Tibial nerve (tissue), 4 donors: ENCODE measurements at places on chromosomes 6 and 20. TPM values are rescaled to one million over a fixed set of nuclear protein-coding genes. Genes with fewer than 3 reads are reported as not detected.

LY6G6D gene
- total RNA-seq, result not detected

RHAG gene
- 0.59 TPM for total RNA-seq

MUC22 gene
- not detected for total RNA-seq

RAB22A gene
- total RNA-seq, result 16.7 TPM

DEFB126 gene
- total RNA-seq, result not detected

CALHM4 gene
- not detected for total RNA-seq

SYNDIG1 gene
- 15.5 TPM for total RNA-seq

TOP1 gene
- 22.4 TPM for total RNA-seq

DNA sequence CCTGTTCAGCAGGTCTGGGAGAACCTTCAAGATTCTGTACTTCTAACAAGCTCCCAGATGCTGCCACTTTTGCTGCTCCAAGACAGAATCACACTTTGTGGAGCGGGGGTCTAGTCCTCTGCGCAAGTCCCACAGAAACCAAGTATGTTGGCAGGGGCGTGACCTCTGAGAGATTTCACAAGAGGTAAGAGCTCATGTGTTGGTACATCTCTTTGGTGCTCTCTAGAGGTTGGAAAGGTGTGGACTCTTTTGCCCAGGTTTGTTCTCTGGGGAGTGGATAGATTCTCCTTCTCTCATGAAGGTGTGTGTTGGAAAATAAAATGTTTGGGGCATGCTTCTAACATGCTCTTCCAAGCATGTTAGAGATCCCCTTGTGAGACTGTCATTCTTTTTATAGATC lies 340.9 kb upstream of the IRAK1BP1 start:
- H3K4me3 ChIP-seq, result no peak overlapping the region
- no peak for DNase-seq
- H3K4me1 ChIP-seq, result no peaks in the 10 kb centered on the region
- H3K36me3 ChIP-seq, result no peaks in the 10 kb centered on the region
- no peaks in the 10 kb centered on the region for H3K27me3 ChIP-seq

DNA sequence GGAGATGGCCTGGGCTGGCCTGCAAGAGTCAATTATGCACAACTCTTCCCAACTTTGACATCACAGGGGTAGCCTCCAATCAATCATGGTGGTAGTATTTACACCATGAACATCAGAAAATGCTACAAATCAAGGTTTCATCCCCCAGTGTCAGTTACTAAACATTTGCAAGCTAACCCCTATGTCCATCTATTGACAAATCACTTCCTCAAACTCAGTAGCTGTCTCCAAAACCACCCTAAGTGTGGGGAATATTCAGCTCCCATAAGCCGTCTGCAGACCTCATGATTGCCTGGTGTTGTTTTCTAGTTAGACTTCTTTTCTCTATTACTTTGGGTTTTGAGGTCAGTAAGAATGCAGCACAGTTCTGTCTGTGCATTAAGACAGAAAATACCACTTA lies 200.8 kb upstream of the RIN2 start:
- H3K36me3 ChIP-seq, result no peaks in the 10 kb centered on the region
- H3K4me3 ChIP-seq, result no peak overlapping the region
- DNase-seq, result no peak

DNA sequence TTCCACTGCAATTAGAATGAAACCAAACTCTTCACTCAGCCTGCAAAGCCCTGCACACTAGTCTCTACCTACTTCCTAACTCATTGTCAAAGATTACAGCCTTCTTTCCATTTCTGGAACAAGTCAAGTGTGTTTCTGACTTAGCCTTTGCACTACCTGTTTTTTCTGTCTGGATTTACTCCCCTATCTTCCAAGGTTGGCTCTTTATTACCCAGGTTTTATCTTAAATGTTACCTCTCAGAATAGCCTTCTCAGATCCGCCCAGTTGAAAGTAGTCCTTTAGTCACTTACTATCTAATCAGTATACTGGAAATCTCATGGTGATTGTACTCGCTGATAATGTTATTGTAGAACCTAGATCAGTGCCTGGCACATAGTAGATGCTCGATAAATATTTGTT lies 42.7 kb downstream of the TBPL1 start:
- H3K4me3 ChIP-seq, result no peak overlapping the region
- DNase-seq, result no peak
- H3K36me3 ChIP-seq, result no peaks in the 10 kb centered on the region
- peaks cover 6% of the 10 kb centered on the region for H3K4me1 ChIP-seq
- no peak overlapping the region for H3K27ac ChIP-seq

DNA sequence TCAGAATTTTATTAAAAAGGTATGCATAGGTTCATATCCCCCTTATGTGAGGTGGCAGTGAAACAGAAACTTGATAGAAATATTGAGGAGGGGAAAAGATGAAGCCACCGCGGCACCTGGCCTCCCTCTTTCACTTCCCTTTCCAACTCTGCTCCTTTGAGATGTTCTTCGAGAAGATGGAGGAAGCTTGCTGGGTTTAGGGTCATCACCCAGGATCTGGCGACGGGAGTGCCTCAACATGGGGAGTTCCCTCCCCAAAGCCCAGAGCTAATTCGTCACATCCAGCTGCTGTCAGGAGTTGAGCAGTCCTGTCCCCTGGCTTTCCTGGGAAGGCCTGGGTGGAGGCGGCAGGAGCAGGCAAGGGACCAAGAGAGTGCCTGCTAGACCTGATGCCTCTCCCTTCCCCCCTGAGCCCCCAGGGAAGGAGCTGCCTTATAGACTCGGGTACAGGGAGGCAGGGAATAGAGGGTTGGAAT lies 29.1 kb downstream of the RREB1 start:
- no peak for DNase-seq
- peak overlapping the region; percentile 85 for H3K27ac ChIP-seq
- no peaks in the 10 kb centered on the region for H3K27me3 ChIP-seq
- H3K36me3 ChIP-seq, result no peaks in the 10 kb centered on the region
- no peak overlapping the region for H3K4me3 ChIP-seq
- H3K4me1 ChIP-seq, result no peaks in the 10 kb centered on the region

GRCh38 chr20:19652591-19653026 lies 105.4 kb upstream of the RIN2 start:
- DNase-seq, result no peak
- H3K27me3 ChIP-seq, result no peaks in the 10 kb centered on the region
- H3K4me3 ChIP-seq, result no peak overlapping the region
- no peak overlapping the region for H3K27ac ChIP-seq

DNA sequence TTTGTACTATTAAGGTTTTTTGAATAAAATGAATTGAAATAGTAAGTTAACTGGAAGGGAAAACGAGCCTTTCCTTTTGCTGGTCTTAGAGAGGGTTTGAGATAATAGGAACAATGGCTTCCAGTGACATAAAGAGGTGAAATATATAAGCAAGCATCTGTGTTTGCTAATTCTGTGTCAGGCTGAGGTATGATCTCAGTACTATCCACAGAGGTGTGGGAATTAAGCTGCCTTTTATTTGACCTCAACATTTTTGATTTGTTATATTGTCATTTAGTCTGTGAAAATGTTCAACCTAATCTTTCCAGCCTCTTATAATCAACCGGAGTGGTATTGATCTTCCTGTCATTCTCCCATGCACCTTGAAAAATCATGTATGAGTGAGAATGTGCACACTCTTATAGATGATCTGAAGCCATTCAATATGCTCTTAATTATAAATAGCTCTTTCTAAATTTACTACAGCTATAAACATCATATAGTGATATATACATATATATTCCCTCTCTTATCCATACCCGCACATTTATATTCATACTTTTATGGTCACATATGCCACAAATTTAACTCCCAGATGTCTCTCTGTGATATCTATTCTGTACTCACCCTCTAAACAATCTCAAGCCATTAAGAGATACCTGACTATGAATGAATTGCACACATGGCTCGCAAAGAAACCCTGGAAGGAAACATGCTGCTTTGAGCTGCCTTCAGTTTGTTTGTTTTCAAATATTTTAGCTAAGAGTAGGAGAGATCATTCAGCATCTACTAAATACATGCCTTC lies 754.7 kb upstream of the NRSN1 start:
- no peak overlapping the region for H3K4me3 ChIP-seq
- no peak for DNase-seq
- H3K27me3 ChIP-seq, result no peaks in the 10 kb centered on the region
- no peaks in the 10 kb centered on the region for H3K36me3 ChIP-seq

DNA sequence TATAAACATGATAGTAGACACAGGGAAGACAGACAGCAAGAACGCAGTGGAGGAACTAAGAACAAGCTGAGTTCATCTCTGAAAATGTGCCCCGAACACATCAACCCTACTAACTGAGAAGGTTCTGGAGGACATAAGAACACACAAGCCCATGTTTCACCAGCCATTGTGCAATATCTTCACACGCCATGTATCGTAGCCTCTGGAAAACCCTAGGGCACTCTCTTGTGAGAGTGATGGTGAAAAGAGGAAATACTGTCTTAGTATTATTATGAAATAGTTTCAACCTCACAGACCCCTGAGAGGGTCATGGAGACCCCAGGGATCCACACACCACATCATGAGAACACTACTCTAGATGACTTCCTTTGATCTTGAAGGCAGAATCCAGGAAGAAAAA lies 26.1 kb upstream of the FOXF2 start:
- H3K27me3 ChIP-seq, result no peaks in the 10 kb centered on the region
- no peak for DNase-seq
- H3K4me1 ChIP-seq, result no peaks in the 10 kb centered on the region
- H3K36me3 ChIP-seq, result no peaks in the 10 kb centered on the region
- H3K27ac ChIP-seq, result no peak overlapping the region

GRCh38 chr6:157304899-157305663 lies 18.2 kb downstream of the TMEM242 start:
- no peak overlapping the region for H3K27ac ChIP-seq
- DNase-seq, result no peak
- peaks cover 9% of the 10 kb centered on the region for H3K4me1 ChIP-seq
- no peaks in the 10 kb centered on the region for H3K27me3 ChIP-seq

- no peaks in the 10 kb centered on the region for H3K27me3 ChIP-seq
- no peak overlapping the region for H3K27ac ChIP-seq
- no peaks in the 10 kb centered on the region for H3K36me3 ChIP-seq
- H3K4me1 ChIP-seq, result peaks cover 12% of the 10 kb centered on the region
Observed at GRCh38 chr6:3026791-3027626, 27.3 kb downstream of the NQO2 start.

- H3K4me3 ChIP-seq, result peak overlapping the region; percentile 73
- no peaks in the 10 kb centered on the region for H3K27me3 ChIP-seq
- H3K36me3 ChIP-seq, result no peaks in the 10 kb centered on the region
- DNase-seq, result peak; percentile 16
Observed at GRCh38 chr6:112086744-112087135, 542 bp downstream of the TUBE1 start.

- no peak overlapping the region for H3K4me3 ChIP-seq
- H3K27ac ChIP-seq, result no peak overlapping the region
- no peak for DNase-seq
- H3K27me3 ChIP-seq, result no peaks in the 10 kb centered on the region
Observed at GRCh38 chr20:41348430-41349172, 8.0 kb downstream of the LPIN3 start.

DNA sequence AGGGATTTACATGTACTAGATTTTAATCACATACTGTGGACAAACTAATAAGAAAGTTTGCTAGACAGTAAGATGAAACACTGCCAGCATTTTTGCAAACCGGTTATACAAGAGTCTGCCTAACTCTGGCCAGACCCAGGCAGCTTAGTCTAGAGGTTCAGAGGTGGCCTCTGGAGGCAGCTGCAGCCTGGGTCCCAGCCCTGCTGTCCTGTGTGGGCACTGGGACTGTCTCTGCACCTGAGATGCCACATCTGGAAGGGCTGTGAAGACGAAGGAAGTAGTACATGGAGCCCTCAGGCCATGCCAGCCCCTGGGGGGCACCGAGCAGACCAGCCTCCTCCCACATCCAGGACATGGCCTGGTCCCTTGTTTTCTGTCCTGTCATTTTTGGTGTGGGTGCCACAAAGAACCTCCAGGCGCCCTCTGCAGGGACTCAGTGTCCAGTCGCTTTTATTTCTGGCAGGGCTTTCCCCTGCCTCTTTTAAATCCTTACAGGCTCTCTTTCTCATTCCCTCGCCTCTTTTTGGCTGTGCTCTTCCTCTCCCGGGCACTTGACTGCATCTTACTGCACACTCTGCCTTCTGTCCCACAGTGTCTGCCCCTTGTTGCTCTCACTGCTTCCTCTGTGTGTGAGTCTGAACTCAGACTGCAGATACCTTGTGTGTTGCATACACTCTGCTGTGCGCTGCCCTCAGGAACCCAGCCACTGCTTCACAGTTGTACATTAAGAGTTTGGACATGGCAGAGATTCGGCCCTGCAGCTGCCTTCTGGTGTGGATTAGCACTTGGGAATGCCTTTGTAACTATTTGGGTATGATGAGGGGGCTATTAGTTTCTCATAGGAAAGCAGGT lies 216.7 kb downstream of the ZDHHC14 start:
- no peaks in the 10 kb centered on the region for H3K27me3 ChIP-seq
- H3K4me3 ChIP-seq, result no peak overlapping the region
- H3K36me3 ChIP-seq, result no peaks in the 10 kb centered on the region

DNA sequence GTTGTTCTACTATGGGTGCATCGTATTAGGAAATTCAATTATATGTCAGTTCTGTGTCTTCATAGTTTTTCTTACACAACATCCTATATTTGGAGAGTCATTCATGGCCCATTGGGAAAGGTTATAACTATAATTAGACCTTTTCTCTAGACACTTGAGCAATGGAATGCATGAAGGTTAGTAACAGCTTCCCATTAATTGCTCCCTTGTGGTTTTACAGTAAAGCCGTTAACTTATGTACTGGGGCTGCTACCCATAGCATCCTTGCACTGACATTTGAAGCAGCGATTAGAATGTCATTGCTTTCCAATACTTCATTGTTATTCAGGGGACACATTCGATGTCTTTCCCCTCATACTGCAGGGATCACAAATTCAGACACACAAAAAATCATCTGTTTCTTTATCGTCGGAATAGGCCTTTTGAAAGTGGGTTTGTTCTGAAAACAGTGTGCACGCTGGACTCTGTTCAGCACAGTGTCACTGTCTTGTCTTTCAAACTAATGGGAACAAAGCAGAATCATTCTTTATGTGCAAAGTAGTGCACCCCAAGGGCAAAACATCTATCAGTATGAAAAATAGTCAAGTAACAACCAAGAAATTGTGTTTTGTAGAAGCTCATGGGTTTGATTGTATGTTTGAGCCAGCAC lies 634.3 kb upstream of the MAP3K7 start:
- no peak overlapping the region for H3K27ac ChIP-seq
- H3K4me3 ChIP-seq, result no peak overlapping the region
- no peaks in the 10 kb centered on the region for H3K27me3 ChIP-seq
- no peaks in the 10 kb centered on the region for H3K4me1 ChIP-seq
- H3K36me3 ChIP-seq, result no peaks in the 10 kb centered on the region

- H3K27ac ChIP-seq, result no peak overlapping the region
- DNase-seq, result peak; percentile 77
- no peaks in the 10 kb centered on the region for H3K36me3 ChIP-seq
Observed at GRCh38 chr6:134822920-134823709, 126.8 kb downstream of the ALDH8A1 start.

GRCh38 chr6:134166511-134167261 lies 114.3 kb upstream of the SLC2A12 start:
- DNase-seq, result no peak
- peaks cover 8% of the 10 kb centered on the region for H3K36me3 ChIP-seq
- H3K4me1 ChIP-seq, result no peaks in the 10 kb centered on the region
- H3K4me3 ChIP-seq, result no peak overlapping the region

DNA sequence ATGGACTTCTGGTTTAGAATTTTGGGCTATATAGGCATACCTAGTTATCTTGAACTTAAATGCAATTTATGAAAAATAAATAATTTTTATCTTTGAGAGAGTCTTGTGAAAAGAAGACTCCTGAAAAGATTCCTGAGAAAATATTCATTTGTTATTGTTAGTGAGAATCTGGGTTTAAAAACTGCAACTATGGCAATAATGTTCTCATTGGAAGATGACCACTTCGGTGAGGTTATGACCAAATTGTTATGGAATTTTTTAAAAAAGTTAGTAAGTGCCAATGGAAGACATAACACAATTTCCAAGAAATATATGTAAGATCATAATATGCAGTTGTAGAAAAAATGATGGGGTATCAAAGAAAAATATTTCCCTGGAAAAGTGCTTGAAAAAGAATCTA lies 46.3 kb downstream of the GRIK2 start:
- H3K4me3 ChIP-seq, result no peak overlapping the region
- no peaks in the 10 kb centered on the region for H3K36me3 ChIP-seq
- H3K27me3 ChIP-seq, result no peaks in the 10 kb centered on the region
- no peak for DNase-seq
- no peak overlapping the region for H3K27ac ChIP-seq
